ENCODE measurements at places on chromosomes 2 and 18.

DNA sequence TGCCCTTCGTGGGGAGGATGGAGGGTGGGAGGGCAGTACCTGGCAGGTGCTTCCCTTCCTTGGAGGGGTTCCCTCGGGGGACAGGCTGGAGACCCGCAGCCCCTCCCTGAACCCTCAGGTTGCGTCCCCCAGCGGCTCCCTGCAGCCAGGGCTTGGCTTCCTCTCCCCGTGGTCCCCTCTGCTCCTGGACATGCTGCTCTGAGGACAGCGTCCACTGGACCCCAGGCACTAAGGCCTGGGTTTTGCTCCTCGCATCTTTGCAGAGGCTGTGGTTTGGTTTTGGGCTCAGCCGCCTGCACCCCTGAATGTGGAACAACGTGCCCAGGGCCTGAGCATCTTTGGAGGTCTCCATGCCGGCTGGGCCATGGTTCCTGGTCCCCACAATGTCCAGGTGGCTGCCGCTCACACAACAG, 133.5 kb downstream of the PTGR3 start:
- DNase-seq = no peak

- DNase-seq = no peak
These were observed 90.4 kb downstream of the CYP26B1 start for GRCh38 chr2:72057308-72057707.

DNA sequence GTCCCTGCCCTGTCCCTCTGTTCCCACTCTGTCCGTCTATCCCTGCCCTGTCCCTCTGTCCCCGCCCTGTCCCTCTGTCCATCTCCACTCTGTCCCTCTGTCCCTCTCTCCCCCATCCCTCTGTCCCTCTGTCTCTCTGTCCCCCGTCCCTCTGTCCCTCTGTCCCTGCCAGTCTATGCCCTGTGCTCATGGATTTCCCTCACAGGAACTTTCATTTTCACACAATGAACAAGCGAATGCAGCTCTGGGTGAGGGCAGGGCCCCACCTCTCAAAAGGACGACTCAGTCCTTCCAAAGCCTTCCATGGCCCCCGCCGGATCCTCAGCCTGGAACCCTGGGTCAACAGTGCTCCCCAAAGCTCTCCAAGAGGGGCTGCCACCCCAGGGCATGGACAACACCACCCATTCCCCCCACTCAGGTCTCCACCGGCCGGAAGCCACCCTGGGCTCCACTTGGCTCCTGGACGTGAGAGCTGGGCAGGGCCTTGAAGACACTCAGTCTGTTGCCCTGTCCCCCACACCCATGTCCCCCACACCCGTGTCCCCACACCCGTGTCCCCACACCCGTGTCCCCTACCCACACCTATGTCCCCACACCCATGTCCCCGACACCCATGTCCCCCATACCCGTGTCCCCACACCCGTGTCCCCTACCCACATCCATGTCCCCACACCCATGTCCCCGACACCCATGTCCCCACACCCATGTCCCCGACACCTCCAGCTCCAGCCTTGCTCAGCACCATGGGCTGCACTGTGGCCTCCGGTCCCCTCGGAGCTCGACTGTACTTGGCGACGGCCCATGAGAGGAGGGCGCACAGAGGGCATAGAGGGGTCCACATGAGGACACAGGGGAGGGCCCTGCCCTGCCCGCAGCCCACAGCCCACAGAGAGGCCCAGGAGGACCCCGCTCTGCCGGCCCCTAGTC, 156.0 kb downstream of the PXDN start:
- no peak for DNase-seq

DNA sequence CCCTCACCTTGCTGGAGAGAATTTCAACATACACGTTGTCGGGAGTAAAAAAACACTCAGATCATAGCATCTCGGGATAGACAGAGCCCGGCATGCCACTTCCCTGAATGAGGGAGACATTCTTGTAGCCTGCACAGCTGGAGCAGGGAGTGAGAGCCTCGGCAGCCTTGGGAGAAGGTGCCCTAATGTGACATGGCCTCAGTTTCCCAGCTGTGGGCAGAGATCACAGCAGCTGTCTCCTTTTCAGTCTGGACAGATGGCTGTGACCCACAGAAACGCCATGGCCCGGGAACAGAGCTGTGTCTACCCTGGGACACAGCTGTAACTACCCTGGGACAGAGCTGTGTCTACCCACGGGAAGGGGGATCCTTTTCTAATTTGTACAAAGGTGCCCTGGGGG, 55.9 kb downstream of the HS1BP3 start:
- DNase-seq = no peak

DNA sequence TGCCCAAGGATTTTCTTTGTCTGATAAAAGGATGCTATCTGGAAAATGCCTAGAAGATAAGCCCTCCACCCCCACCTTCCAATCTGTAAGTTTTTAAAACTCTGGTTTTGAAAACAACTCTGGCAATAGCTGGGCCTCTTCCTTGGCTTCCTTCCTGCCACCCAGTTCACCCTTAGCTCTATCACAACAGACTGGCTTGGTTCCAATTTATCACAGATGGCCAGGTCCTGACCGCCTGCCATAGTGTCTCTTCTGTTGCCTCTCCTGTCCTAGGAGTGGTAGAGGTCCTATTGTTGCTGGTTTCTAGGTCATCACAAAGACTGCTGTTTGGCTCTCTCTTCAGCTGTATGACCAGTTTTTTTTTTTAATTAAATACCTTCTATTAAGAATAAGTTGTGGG, 1727.9 kb upstream of the SLC39A10 start:
- DNase-seq = no peak

DNA sequence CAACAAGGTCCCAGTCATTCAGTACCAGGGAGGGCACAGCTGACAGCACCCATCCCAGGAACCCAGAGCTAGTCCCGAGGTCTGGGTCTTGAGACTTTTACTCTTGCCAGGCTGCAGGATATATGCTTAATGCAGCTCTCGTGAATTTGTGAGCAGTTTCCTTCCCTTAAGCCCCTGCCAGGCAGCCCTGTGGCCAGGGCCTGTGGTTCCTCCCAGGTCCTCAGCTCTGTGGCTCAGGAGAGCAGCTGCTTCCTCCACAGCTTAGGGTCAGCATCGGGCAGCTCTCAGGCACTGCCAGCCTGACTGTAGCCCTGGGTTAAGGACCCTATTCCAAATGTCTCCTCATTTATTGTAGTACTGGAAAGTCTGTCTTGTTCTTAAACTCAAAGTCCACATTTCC, 1384.8 kb downstream of the RPIA start:
- DNase-seq = no peak

GRCh38 chr2:130390460-130391057, 34.7 kb downstream of the PTPN18 start:
- no peak for DNase-seq

- DNase-seq = no peak
These were observed 107.4 kb downstream of the ZNF516 start for GRCh38 chr18:76387608-76388007.

DNA sequence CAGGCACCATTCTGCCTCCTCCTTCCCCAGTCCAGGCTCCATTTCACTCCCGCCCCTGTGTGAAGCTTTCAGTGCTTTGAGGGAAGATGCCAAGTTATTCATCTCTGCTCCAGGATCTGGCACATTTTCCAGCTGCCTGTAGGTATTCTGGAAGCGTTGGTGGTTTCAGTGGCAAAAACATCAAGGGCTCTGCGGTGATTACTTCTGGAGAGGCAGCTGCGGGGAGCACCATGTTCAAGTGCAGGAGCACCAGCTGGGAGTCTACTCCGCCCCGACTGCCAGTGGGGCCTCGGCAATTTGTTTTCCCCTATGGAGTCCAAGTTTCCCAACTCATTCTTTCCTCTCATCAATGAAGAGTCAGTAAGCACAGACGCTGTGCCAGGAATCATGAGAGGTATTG, 211.7 kb downstream of the CLIP4 start:
- no peak for DNase-seq

DNA sequence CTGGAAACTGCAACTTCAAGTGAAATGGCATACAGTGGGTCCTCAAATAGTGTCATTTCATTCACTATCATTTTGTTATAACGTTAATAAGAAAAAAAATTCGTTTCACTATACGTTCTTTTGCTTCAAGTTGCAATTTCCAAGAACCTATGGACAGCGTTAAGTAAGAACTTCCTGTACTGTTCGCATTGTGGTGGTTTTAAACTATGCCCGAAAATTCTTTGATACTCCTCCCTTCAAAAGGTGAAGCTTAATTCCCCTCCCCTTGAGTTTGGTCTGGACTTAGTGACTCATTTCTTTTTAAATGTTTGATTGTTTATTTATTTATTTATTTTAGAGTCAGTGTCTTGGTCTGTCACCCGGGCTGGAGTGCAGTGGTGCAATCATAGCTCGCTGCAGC, 20.7 kb downstream of the GNLY start:
- no peak for DNase-seq

GRCh38 chr2:86372133-86372532, 34.7 kb upstream of the REEP1 start:
- no peak for DNase-seq

GRCh38 chr2:110872521-110872920, 140.1 kb downstream of the ACOXL start:
- no peak for DNase-seq

DNA sequence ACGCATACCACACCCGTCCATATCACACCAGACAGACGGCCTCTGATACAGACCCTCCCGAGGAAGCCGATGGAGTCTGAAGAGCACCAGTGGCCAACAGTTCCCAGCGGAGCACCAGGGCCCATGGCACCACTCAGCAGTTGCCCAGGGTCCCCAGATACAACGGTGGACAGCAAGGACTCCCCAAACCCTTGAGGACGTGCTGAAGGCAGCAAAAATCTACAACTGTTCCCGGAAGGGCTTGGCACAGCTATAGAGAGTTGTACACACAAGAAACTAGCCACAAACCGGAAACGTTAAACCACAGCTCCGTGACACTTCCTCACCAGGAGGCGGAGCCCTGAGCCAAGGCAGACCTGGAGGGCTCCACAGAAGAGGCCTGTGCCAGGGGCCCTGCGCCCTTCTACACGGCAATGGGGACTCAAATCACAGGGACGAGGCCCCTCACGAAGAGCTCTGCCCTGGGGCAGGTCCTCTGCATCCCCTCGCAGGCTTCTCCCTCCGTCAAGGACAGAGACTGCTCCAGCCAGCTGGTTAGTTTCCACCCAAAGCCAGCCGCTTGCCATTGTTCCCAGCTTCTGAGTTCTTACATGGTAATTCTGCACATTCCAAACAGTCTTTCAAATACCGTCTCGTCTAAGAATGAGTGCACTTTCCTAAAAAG, 133.4 kb downstream of the HDAC4 start:
- DNase-seq = peak; percentile 90

DNA sequence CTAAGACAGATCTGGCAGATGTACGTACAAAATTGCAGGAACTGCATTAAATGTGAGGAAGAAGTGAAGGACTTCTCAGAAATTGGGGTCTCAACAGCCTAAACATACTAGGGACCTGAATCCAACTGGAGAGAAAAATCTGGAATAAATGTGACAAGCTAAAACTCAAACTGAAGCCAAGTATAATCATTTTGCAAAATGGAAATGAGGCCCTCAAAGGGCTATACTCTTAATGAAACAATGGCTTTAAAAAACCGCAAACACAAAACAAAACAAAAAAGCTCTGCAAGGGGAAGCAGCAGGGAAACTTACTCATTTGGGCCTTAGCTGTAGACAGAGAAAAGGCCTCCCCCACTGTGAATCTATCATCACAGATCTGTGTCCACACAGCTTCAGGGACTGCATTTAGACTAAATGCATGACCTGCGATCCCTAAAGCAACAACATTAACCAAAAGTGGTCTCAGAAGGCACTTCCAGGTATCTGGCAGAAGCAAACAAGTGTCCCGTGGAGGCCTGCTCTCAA, 63.2 kb downstream of the CCBE1 start:
- no peak for DNase-seq

- DNase-seq = no peak
These were observed 442.1 kb upstream of the MEX3C start for GRCh38 chr18:51639541-51639940.

- DNase-seq = peak; percentile 6
These were observed 22.4 kb upstream of the TOGARAM2 start for GRCh38 chr2:28958689-28959088.

GRCh38 chr2:209790066-209790728, 18.6 kb downstream of the UNC80 start:
- no peak for DNase-seq

GRCh38 chr2:30447149-30448045, at the start of gene LCLAT1:
Gene LCLAT1, plus strand, starts transcription at chr2:30447246. Its CDS starts 78,345 bp downstream, at chr2:30525591.
- peak; percentile 88 for DNase-seq

GRCh38 chr2:3759761-3760160, 56.4 kb downstream of the DCDC2C start:
- no peak for DNase-seq

DNA sequence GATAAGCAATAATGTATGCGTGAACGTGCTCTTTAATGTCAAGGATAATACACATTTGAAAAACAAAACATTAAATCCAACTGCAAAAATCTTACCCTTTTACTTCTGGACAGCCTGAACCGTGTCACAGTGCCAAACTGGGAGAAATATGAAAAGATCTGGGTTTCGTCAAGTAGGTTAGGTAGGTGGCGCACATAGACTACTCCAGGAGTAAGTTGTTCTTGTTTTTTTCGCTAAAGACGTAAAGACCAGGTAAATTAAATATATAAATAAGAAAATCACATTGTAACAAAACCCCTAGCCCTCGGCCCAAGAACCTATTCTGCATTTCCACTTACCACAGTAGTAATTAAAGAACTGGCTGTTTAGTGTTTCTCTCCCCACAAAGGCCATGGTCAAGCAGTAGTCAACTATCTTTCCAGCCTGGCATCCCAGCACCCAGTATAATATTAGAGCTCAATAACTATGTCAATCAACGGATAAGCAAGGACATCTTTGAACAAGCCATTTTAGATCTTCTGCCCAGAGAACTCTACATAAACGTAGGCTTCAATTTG, 1.1 kb downstream of the NIFK start:
- no peak for DNase-seq

GRCh38 chr18:22318745-22319407, 98.8 kb downstream of the CTAGE1 start:
- no peak for DNase-seq

- no peak for DNase-seq
These were observed 12.1 kb downstream of the TGFA start for GRCh38 chr2:70541481-70542020.

- DNase-seq = no peak
These were observed 82.8 kb upstream of the CD28 start for GRCh38 chr2:203623661-203624060.

- no peak for DNase-seq
These were observed 24.3 kb downstream of the DLGAP1 start for GRCh38 chr18:4430836-4431235.

- no peak for DNase-seq
These were observed 1529.5 kb downstream of the LRP1B start for GRCh38 chr2:140601342-140601741.

GRCh38 chr2:46520130-46520711, 40.9 kb downstream of the TMEM247 start:
- no peak for DNase-seq
